ENCODE measurements at places on chromosomes 3 and 15. TPM values are rescaled to one million over a fixed set of nuclear protein-coding genes. Genes with fewer than 3 reads are reported as not detected.

GXYLT2 gene
- 6.1 TPM for total RNA-seq

ANKRD63 gene
- total RNA-seq, result 0.72 TPM

TUSC7 gene
- not detected for total RNA-seq

CCR3 gene
- not detected for total RNA-seq

POLG gene
- total RNA-seq, result 95.2 TPM

GUCA1C gene
- total RNA-seq, result not detected

VEPH1 gene
- total RNA-seq, result 0.51 TPM

PPM1M gene
- total RNA-seq, result 9.7 TPM

KNG1 gene
- 0.23 TPM for total RNA-seq

MCF2L2 gene
- total RNA-seq, result 1.0 TPM

DUOXA2 gene
- not detected for total RNA-seq

TBC1D5 gene
- 30.4 TPM for total RNA-seq

ZIC1 gene
- 0.36 TPM for total RNA-seq

AHSG gene
- total RNA-seq, result 0.85 TPM

CPN2 gene
- 0.08 TPM for total RNA-seq

ZWILCH gene
- 39.9 TPM for total RNA-seq
